ENCODE measurements at places on chromosomes 7 and 10.

DNA sequence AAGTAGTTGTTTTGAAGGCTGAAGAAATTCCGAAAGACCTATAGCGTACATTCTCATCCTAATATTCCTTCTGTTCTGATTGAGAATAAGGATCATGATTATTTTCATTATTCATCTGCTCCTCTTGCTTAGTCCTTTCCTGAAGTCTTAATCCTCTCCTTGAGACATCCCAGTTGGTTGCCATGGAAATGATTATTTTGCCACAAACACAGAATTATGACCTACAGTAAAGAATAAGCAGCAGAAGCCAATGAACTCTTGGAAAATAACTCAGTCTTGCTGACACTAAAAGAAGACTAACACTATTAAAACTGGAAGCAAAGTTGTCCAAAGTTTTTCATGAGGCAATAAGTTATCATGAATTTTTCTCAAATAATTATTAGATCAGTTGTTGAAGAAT is 47.8 kb upstream of the JAZF1 start:
- DNase-seq, result no peak

GRCh38 chr10:125265579-125265955 is 105.2 kb upstream of the CTBP2 start:
- DNase-seq, result no peak

GRCh38 chr7:15802425-15802824 is 115.9 kb upstream of the MEOX2 start:
- no peak for DNase-seq

DNA sequence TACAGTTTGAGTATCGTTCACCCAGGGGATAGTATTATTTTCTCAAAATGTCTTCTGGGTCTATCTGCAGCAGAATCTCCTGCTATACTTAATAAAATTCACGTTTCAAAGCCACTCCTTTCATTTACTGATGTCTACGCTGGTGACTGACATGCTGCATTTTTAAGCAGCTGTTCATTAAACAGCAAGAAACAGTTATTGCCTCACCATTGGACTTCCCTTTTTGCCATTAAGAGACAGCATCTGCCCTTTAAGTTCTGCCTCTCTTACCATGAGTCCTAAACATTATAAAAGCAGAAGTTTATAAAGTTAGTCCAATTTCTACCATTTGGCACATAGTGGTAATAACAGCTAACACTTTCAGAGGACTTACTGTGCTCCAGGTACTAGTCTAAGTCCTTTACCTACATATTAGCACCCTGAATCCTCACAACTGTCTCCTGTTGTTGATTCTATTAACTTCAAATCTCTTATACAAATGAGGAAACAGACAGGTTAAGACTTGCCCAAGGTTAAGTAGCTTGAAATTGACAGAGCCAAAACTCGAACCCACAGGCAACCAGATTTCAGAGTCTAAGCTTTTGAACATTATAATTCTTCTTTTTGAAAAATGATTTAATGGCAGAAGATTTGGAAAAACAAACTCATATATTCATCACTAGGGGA is 169.5 kb downstream of the SNX13 start:
- no peak for DNase-seq

- DNase-seq, result no peak
These were observed 868 bp downstream of the EMX2 start for GRCh38 chr10:117543225-117544003.

GRCh38 chr7:21076054-21076453 is 289.4 kb upstream of the SP8 start:
- DNase-seq, result no peak

Data from esophagus muscularis mucosa (tissue), 4 donors.